SIG-M5 (cell line): ENCODE measurements at places on chromosomes 7 and 10.

- DNase-seq = no peak
Observed at GRCh38 chr7:2999078-2999500, 44.6 kb downstream of the CARD11 start.

DNA sequence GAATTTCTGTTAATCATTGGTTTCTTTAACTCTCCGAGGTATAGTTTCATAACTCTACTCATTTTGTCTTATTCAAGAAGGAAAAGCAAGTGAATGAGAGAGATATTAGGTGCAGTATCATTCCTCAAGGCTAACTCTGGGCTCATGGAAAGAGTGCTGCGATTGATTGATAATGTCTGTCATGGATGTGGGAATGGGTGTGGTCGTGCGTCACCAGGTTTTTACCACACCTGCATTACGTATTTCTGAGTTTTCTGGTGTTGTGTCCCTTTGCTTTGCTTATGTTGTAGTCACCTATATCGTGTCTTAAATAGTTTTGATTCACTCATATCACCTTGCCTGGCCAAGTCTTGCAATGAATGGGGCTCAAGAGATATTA lies 44.9 kb upstream of the ZNF438 start:
- DNase-seq = no peak

DNA sequence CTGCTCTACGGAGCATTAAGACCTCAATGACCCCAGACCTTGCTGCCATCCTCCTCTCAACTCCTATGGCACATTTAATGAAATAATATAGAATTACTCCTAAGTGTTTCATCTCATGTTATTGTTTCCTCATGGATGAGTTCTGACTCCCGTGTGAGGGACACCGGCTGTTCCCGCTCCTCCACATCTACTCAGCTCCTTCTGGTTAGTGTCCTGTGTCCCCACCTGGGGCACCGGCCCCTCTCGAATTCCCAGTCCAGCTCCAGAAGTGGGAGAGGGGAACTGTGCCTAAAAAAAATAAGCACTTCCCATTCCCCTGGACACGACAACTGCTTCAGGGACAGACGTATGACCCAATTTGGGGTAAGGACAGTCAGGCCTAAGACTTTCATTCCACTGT lies 58.3 kb downstream of the PIP4K2A start:
- DNase-seq = no peak

- DNase-seq = no peak
Observed at GRCh38 chr10:1738950-1739349, 1.6 kb upstream of the ADARB2 start.

- DNase-seq = no peak
Observed at GRCh38 chr10:80173466-80173865, 31.9 kb downstream of the ANXA11 start.

- DNase-seq = no peak
Observed at GRCh38 chr10:89203237-89203636, 3.9 kb downstream of the CH25H start.

- DNase-seq = no peak
Observed at GRCh38 chr10:97261183-97261582, 31.3 kb downstream of the ARHGAP19 start.

DNA sequence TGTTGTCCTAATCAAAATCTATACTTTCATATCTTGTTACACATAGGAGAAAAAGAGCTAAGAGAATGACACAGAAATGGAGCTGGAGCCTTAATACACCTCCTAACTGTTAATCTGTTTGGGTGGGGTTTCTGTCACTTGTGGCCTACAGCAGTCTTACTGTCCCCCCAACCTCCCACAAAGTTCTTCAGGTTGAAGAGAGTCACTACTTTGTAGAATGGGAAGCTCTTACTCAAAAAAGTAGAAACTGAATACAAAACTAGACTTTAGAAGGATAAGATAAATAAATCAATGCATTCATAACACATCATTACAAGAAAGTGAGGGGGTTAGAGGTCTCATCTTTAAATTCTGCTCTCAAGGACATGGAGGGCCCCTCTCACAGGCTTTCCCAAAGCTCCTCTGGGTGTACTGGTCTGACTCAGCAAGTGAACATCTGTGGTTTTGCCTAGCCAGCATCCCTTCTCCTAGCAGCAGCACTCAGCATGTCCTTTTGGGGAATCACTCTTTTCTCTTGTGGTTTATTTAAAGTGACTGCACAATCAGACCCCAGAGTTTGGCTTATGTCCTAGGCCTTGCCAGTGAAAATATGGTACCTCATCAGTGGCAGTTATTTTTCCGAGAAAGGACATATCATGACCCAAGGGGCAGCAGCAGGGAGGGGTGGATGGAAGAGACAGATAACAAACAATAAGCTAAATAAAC lies 2.0 kb upstream of the BLVRA start:
- DNase-seq = no peak

DNA sequence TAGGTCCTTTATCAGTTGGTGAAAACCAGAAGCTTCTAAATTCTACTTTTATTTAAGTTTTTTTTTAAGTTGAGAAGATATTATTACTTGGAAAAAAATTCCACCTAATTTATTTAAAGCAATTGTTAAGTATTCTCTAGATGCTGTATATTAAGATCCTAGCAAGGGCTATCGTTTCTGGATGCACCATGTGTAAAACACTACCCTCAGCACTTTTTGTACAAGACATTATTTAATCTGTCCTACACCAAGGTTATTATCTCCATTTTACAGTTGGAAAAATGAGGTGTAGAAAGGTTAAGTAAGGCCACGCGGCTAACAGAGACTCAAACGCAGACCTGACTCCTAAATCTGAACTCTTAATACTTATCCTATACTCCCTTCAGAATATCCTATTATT lies 19.8 kb downstream of the RAB11FIP2 start:
- DNase-seq = no peak

- no peak for DNase-seq
Observed at GRCh38 chr10:5317547-5318107, 47.1 kb upstream of the UCN3 start.

- DNase-seq = no peak
Observed at GRCh38 chr10:69908124-69908523, 106.4 kb downstream of the COL13A1 start.

DNA sequence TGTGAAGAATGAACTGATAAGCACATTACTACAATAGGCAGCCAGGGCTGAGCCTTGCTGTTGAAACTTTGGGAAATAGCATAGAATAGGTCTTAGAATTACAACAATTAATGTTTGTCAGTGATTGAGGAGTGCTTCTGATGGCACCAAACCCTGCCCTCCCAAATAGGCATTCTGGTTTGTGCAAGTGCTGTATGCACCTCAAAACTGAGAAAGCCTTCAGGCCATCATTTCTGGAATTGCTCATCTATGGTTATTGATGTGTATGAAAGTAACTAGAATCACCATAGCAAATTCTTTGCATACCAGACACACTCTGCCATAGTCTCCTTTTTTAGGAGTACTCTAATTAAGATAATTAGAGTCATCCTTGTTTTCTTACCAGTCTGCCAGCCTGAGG lies 585.0 kb upstream of the MBL2 start:
- DNase-seq = no peak
